ENCODE measurements at places on chromosomes 12 and 14. TPM values are rescaled to one million over a fixed set of nuclear protein-coding genes. Genes with fewer than 3 reads are reported as not detected.

GRCh38 chr12:113467502-113468364, 3.9 kb downstream of the LHX5 start:
- peaks cover 94% of the 10 kb centered on the region for H3K27me3 ChIP-seq
- H3K36me3 ChIP-seq = peaks cover 11% of the 10 kb centered on the region
- DNase-seq = peak; percentile 82
- peaks cover 58% of the 10 kb centered on the region for H3K4me1 ChIP-seq
- no peak overlapping the region for H3K27ac ChIP-seq

GRCh38 chr12:42854208-42854607, 264.7 kb upstream of the PRICKLE1 start:
- H3K27me3 ChIP-seq = no peaks in the 10 kb centered on the region
- no peak overlapping the region for H3K4me3 ChIP-seq
- no peaks in the 10 kb centered on the region for H3K36me3 ChIP-seq
- DNase-seq = no peak
- H3K4me1 ChIP-seq = no peaks in the 10 kb centered on the region

The BCL11B gene
- total RNA-seq = 5.9 TPM

The SLC17A8 gene
- 0.11 TPM for total RNA-seq

The CCDC92 gene
- total RNA-seq = 0.43 TPM

The TMEM63C gene
- 7.0 TPM for total RNA-seq

The TRPV4 gene
- 2.1 TPM for total RNA-seq

The TMED10 gene
- 250 TPM for total RNA-seq
